Kidney (tissue), 22 donors: ENCODE measurements at places on chromosomes 2 and 18.

- peaks cover 6% of the 10 kb centered on the region for H3K4me1 ChIP-seq
- no peak for DNase-seq
- no peaks in the 10 kb centered on the region for H3K36me3 ChIP-seq
- no peak overlapping the region for H3K27ac ChIP-seq
- H3K4me3 ChIP-seq = peak overlapping the region; percentile 88
Measured at GRCh38 chr2:54723996-54724559, 616 bp downstream of the EML6 start.

- no peak overlapping the region for H3K27ac ChIP-seq
- H3K4me3 ChIP-seq = no peak overlapping the region
- H3K4me1 ChIP-seq = no peaks in the 10 kb centered on the region
- no peak for DNase-seq
- H3K27me3 ChIP-seq = no peaks in the 10 kb centered on the region
Measured at GRCh38 chr2:68456198-68456597, 10.9 kb downstream of the FBXO48 start.

- no peak for DNase-seq
- no peak overlapping the region for H3K4me3 ChIP-seq
- H3K36me3 ChIP-seq = no peaks in the 10 kb centered on the region
- peaks cover 20% of the 10 kb centered on the region for H3K4me1 ChIP-seq
- no peaks in the 10 kb centered on the region for H3K27me3 ChIP-seq
- H3K27ac ChIP-seq = peak overlapping the region; percentile 85
Measured at GRCh38 chr2:20516291-20516645, 69.4 kb downstream of the RHOB start.

DNA sequence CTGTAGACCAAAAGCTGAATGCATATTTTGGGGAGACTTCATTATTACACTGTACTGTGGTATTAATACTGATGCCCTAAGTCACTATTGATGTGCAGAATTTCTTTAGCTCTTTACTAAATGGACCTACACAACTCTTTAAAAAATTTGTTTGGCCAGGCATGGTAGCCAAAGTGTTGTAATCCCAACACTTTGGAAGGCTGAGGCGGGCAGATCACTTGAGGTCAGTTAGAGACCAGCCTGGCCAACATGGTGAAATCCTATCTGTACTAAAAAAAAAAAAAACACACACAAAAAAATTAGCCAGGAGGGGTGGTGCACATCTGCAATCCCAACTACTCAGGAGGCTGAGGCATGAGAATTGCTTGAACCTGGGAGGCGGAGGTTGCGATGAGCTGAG lies 6.4 kb downstream of the TMEM182 start:
- H3K27ac ChIP-seq = no peak overlapping the region
- H3K4me1 ChIP-seq = no peaks in the 10 kb centered on the region
- H3K27me3 ChIP-seq = no peaks in the 10 kb centered on the region

DNA sequence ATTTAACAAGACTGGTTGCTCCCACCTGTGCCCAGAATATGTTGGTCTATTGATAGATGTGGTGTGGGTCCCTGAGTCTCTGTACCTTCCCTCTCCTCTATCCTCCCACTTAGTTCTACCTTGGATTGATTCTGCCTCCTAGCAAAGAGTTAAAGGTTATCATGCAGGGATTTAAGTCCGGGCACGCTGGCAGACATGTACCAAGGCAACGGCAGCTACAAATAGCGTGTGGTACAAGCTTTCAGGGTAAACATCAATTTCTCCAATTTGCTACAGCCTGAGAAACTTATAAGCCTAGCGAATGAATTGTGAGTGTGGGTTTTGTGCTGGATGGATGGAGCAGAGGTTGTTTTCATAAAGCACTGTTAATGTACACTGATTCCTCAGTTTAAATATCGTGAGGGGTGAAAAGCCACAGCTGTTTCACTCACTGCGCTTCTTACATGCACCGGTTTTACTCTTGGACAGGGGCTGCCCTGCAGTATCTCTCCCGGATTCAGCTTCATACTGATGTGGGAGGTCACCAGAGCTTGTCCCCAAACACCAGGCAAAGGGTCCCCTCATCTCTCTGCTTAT lies 289.8 kb downstream of the ICOS start:
- H3K27ac ChIP-seq = no peak overlapping the region
- H3K4me1 ChIP-seq = no peaks in the 10 kb centered on the region
- H3K27me3 ChIP-seq = no peaks in the 10 kb centered on the region

GRCh38 chr2:21668078-21668710 lies 544.4 kb downstream of the TDRD15 start:
- no peak for DNase-seq
- H3K36me3 ChIP-seq = no peaks in the 10 kb centered on the region
- H3K27ac ChIP-seq = no peak overlapping the region
- no peak overlapping the region for H3K4me3 ChIP-seq
- no peaks in the 10 kb centered on the region for H3K27me3 ChIP-seq

- no peaks in the 10 kb centered on the region for H3K36me3 ChIP-seq
- no peaks in the 10 kb centered on the region for H3K27me3 ChIP-seq
- H3K4me3 ChIP-seq = no peak overlapping the region
- no peak overlapping the region for H3K27ac ChIP-seq
Measured at GRCh38 chr18:78031589-78031988, 781.9 kb downstream of the GALR1 start.

DNA sequence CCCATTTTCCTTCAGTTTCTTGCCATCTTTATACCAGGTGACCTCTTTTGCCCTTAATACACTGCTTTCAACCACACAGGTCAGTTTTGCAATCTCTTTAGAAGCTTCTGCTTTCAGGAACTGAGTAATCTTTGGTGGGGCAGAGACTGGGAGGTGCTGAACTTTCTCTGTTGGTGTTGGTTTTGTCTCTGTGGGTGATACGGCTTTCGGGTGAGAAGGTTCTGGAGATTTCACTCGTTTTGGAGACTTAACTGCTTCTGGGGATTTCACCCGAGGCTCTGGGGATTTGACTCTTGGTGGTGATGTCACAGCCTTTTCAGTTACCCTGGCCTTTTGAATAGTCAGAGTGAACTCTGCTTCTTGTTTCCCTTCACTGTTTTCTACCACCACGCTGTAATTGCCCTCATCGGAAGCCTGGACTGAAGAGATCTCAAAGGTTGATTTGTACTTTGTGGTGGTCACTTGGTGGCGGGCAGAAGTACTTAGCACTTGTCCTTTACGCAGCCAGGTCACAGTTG lies 50.4 kb downstream of the PLEKHA3 start:
- H3K27me3 ChIP-seq = no peaks in the 10 kb centered on the region
- H3K36me3 ChIP-seq = peaks cover 20% of the 10 kb centered on the region
- DNase-seq = no peak
- no peak overlapping the region for H3K27ac ChIP-seq
- no peak overlapping the region for H3K4me3 ChIP-seq
- no peaks in the 10 kb centered on the region for H3K4me1 ChIP-seq

- no peaks in the 10 kb centered on the region for H3K27me3 ChIP-seq
- DNase-seq = no peak
- H3K4me1 ChIP-seq = peaks cover 11% of the 10 kb centered on the region
- no peak overlapping the region for H3K4me3 ChIP-seq
- no peak overlapping the region for H3K27ac ChIP-seq
Measured at GRCh38 chr2:239321596-239322415, 79.0 kb downstream of the HDAC4 start.

DNA sequence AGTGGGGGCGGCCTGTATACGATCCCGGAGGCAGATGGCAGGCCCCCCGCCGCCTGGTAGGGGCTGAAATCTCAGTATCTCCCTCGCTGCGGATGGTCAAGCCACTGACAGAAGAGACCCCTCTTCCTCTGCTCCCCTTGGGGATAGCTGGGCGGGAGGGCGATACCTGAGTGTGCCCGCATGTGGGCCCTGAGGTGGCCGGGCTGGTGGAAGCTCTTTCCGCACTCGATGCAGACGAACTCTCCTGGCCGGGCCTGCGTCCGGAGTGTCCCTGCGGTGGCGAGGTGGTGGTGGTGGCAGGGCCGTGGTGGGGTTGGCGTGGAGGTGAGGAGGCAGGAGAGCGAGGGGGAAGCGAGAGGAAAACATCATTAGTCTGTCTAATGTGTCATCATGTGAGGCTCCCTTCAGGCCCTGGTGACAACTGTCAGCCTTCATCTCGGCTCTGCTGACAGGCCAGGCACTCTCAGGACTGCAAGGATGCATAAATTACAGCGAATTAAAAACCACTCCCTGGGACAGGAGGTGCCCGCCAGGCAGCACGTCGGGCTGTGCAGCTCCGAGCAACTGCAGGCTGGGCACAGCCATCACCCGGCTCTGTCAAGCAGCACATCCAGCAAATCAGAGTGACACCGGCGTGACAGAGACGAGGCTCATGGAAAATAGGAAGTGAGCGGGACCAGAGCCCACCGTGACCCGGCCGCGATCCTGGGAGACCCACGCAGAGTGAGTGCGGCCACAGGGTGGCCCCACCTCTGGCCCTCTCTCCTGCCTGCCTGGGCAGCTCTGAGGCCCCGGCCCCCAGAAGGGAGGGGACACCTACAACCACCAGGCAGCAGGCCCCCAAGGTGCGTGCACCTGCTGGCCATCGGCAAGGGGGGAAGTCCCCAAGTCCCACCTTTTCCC lies 123.5 kb downstream of the ZNF516 start:
- no peaks in the 10 kb centered on the region for H3K4me1 ChIP-seq
- no peak overlapping the region for H3K27ac ChIP-seq
- no peaks in the 10 kb centered on the region for H3K27me3 ChIP-seq
- H3K36me3 ChIP-seq = peaks cover 7% of the 10 kb centered on the region

DNA sequence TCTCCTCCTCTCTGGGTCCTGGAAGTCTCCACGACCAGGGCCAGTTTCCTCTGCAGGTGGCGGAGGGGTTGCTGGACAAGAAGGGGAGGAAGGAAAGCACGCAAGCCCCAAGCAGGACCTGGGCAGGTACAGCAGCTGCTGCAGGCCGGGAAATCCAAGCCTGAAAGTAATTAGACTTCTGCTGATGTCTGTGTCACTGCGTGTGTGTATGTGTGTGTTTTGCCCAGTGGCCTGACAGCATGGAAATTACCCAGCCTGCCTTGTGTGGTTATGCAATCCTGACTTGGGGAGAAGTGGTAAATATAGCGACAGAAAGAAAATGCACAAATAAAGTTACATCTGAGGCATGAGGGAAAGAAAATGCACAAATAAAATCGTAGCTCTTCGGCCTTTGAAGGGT lies 121.8 kb upstream of the ZBTB14 start:
- H3K36me3 ChIP-seq = no peaks in the 10 kb centered on the region
- no peak overlapping the region for H3K27ac ChIP-seq
- H3K27me3 ChIP-seq = no peaks in the 10 kb centered on the region
- H3K4me1 ChIP-seq = peaks cover 6% of the 10 kb centered on the region

DNA sequence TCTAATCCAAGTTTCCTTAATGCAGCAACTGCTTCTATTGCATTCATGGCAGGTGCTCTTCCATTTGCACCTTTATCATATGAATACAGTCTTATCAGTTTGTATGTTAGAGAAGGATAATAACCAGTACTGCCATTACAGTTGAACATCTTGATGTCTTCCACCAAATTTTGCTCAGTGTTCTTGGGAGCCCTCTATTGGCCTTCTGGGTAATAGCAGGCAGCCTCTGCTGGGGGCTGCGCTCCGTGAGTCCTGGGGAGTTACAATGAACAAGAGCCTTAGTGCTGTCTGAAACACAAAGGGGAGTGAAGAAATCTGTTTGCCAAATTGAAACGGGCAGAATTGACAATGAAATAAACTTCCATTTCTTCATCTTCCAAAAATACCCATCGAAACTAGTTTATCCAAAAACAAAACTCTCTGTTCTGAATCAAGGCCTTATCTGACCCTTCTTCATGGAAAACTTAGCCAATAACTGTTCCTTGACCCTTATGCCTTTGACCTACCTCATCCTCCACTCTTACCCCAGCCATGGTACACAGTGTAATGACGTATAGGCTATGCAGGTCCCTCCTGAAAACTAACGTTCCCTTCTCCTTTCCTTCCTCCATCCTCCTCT lies 79.9 kb downstream of the ALK start:
- H3K4me3 ChIP-seq = no peak overlapping the region
- H3K27me3 ChIP-seq = peaks cover 4% of the 10 kb centered on the region
- H3K27ac ChIP-seq = no peak overlapping the region
- DNase-seq = peak; percentile 37
- H3K4me1 ChIP-seq = no peaks in the 10 kb centered on the region
- H3K36me3 ChIP-seq = no peaks in the 10 kb centered on the region

- H3K36me3 ChIP-seq = no peaks in the 10 kb centered on the region
- H3K27ac ChIP-seq = no peak overlapping the region
- no peaks in the 10 kb centered on the region for H3K27me3 ChIP-seq
- DNase-seq = no peak
- no peaks in the 10 kb centered on the region for H3K4me1 ChIP-seq
Measured at GRCh38 chr18:26971409-26971808, 105.9 kb upstream of the AQP4 start.

- no peaks in the 10 kb centered on the region for H3K36me3 ChIP-seq
- H3K27me3 ChIP-seq = no peaks in the 10 kb centered on the region
- no peaks in the 10 kb centered on the region for H3K4me1 ChIP-seq
- H3K27ac ChIP-seq = no peak overlapping the region
Measured at GRCh38 chr2:105596411-105596921, 148.2 kb upstream of the NCK2 start.

- peak; percentile 28 for DNase-seq
- no peaks in the 10 kb centered on the region for H3K27me3 ChIP-seq
- no peaks in the 10 kb centered on the region for H3K4me1 ChIP-seq
- no peaks in the 10 kb centered on the region for H3K36me3 ChIP-seq
Measured at GRCh38 chr2:1581965-1582625, 162.2 kb downstream of the PXDN start.
